ENCODE measurements at places on chromosomes 11 and 22.
A peak's percentile ranks its signal among the peaks of the same experiment; 100 is the strongest.

DNA sequence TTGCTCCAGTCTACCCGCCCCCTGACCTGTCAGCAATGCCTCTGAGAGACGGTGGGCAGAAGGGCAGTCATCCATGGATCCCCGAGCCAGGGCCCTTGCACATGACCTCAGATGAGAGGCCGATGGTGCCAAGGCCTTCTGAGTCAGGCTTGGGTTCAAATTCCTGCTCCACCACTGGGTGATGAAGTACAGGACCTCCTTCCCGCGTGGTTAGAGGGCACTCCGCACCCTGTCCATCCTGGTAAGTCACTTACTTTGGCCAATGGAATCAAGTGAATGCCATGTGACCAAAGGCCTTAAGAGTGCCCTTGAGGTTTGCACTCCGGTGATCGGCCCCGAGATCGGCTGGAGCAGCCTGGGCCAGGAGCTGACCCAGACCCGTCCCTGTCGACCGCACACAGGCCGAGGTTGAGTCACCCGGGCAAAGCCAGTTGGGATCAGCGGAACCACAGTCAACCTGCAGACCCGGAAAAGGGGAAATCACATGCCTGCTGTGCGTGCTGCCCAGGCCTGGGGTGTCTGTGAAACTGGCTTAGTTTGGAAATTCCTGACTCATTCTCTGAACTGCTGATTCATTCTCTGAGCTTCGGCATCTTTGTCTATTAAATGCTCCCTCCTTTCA is 48.9 kb downstream of the RTL6 start:
- DNase-seq = peak; percentile 80

DNA sequence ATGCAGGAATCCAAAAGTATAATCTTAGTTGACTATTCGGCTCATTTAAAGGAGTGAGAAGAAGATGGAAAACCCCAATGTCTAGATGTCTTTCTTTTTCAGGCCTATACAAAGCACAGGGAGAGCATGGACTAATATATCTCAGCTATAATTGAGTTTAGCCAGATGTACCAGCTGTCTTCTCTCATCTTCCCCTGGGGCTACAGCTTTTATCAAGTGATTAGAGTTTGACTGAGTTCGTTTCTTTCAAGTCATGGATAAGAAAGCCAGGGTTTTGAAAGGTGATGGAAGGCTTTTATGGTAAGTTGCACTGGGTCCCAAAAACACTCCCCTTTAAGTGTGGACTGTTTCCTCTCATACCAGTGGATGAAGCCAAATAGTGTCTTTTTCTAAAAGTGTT is 1172.8 kb upstream of the TENM4 start:
- no peak for DNase-seq

DNA sequence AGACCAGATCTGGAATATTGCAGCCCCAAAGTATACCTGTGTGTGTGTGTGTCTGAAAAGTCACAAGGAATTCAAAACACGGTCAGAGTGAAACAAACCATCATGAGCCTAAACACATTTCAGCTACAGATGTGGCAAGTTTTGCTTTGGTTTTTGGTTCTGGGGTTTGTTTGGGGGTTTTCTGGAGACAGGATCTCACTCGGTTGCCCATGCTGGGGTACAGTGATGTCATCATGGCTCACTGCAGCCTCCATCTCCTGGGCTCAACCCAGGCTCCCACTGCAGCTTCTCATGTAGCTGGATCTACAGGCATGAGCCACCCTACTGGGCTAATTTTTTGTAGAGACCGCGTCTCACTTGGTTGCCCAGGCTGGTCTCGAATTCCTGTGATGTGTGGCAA is 41.4 kb upstream of the PHF21A start:
- no peak for DNase-seq

DNA sequence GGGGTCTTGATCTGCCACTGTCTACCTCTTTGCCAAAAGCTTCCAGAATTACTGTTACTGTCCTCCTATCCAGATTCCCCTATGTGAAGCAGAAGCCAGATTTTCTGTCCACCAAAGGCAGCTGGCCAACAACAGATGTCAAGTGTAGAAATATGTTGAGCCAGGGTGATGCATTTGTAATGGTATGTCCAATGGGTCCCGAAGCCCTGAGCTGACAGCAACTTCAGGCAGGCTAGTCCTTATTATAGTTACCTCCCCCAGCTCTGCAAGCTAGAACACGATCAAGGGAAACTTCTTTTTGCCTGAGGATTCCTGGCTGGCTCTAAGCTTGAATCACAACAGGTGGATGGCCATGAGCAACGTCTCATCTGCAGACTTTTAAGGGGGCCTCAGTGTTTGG is 10.2 kb downstream of the PAMR1 start:
- DNase-seq = no peak

DNA sequence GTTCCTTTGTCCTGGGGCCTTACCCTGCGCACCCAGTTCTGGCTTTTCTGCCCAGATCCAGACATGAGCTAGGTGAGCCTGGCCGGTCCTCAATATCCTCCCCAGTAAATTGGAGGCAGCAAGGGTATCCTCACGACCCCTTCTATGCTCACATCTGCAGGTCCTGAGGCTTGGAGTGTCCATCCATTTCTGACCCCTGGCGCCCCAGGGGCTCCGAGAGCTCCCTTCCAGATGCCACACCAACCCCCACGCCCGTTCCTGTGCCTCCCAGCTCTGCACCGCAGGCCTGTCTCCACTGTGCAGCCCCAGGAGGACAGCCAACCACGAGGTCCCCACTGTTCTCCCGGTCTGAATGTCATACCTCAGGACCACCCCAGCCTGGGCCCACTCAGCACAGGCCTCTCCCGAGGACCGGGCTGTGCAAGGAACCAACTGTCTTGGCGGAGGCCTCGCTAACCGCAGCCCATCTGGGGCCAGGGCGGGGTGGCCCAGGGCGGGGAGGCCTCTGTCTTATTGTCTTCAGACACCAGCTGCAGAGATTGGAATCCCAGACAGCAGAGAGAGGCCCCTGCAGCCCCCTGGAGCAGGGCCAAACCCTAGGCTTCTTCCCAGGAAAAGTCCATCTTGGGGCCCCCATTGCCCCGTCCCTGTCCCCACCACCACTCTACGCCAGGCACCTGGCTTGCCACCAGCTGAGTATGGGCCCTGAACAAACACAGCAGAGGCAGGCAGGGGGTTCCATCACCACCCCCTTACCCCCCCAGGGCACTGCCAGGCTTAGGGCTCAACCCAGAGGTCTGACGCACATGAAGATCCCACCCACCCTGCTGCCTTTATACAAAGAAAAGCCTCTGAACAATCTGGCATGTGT is 39.3 kb downstream of the ALX4 start:
- DNase-seq = peak; percentile 9

DNA sequence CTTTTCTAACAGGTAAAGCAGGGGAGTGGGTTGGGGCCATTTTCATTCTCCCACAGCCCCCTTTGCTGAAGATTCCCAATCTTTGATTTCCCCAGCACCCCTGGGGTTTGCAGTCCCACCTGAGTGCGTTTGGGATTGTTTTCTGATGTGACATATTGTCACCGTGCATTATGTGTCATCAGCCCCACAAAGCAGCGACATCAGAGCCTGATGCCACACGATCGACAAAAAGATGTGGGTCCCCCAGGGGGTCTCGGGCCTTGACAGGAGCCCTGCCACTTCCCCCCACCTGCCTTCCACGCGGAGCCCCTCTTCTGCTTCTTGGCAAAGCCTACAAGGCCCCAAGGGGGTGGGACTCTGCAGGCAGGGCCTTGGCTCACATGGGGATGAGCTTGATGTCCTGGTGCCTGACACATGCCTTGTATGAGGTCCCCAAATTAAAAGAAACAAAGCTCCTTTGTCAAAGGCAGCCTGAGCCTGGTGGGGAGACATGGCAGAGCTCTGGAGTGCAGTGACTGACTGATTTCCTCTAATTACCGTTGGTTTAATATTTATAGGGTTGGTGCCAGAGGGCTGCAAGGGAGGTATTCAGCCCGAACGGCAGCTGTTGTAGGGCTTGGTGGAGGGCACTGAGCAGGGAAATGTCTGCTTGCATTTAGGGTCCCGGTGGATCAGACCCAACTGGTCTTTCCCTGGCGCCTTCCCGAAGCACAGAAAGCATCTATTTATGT is 149.2 kb downstream of the MIAT start:
- no peak for DNase-seq
